NCI-H345 (cell line): ENCODE measurements at places on chromosomes 4 and X.

GRCh38 chrX:67044029-67044653, 405.3 kb upstream of the EDA2R start:
- DNase-seq = no peak

- no peak for DNase-seq
Measured at GRCh38 chrX:97524340-97524739, 640.6 kb downstream of the RPA4 start.

GRCh38 chr4:120158046-120158445, 91.4 kb upstream of the MAD2L1 start:
- DNase-seq = no peak

GRCh38 chr4:38873290-38873944, 5.8 kb downstream of the FAM114A1 start:
- DNase-seq = no peak

GRCh38 chr4:25818371-25818871, 44.4 kb downstream of the SEL1L3 start:
- no peak for DNase-seq

GRCh38 chr4:97468272-97468671, 675.0 kb downstream of the STPG2 start:
- DNase-seq = no peak

GRCh38 chr4:127759893-127760292, 22.2 kb upstream of the HSPA4L start:
- no peak for DNase-seq

GRCh38 chrX:97474933-97475332, 591.2 kb downstream of the RPA4 start:
- DNase-seq = no peak

DNA sequence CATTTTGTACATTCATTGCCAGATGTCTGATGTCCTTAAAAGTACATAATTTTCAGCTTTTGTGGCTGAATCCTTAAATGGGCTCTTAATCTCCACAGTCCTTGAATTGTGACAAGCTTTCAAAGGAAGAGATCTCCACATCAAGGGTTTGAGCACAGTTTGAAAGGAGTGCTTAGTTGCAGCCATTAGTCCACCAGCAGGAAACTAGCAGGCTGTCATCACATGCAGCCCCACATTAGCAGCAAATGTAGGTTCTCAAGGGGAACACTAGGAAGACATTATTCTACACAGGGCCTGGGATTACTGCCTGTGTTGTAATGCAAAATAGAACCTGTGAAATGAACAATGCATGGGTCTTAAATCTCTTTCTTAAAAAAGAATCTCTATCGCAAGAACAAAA, 173.2 kb downstream of the CBLL2 start:
- DNase-seq = no peak

DNA sequence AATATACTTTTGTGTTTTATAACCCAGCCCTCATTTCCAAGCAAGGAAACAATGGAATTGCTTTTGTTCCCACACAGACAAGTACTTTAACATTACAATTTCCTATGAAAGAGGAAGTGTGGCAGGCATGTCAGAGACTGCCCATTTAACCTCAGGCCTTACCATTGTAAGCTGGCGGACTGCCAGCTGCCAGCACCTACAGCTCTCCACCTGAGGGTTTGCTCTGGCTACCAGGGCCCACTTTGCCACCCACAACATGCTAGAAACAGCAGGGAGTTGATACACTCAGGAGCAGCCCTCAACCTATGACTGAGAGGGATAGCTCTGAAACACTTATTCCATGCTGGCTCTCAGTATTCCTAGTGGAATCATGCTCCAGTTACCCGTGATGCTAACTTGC, 152.3 kb upstream of the PRDX4 start:
- peak; percentile 90 for DNase-seq

GRCh38 chr4:71240094-71240493, 98.7 kb upstream of the SLC4A4 start:
- no peak for DNase-seq

GRCh38 chrX:9905288-9905687, 61.9 kb upstream of the CLDN34 start:
- DNase-seq = no peak

DNA sequence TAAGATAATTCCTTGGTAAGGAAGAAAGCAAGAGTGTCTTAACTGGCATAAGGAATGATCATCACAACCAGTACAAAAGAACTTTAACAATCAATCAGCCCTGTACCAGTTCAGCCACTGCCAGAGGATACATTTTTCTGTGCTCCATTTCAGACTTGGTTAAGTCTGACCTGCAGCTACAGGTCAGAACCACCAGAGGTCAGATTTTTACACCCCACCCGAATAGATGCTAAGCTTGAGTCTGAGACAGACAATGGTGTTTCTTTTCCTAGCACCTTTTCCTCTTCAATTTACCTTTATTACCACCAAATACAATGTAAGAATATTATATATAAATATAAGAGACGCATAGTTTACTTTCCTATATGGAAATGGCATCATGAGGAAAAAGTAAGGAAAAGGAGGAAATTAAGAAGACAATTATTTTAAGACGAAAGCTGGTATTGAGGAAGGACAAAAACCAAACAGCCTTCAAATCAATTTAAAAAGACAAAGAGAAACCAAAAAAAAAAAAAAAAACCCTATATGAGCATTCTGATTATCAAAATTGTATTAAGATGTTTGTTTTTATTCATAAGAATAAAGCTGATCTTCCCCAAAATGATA, 215.3 kb upstream of the TTC29 start:
- DNase-seq = peak; percentile 10

DNA sequence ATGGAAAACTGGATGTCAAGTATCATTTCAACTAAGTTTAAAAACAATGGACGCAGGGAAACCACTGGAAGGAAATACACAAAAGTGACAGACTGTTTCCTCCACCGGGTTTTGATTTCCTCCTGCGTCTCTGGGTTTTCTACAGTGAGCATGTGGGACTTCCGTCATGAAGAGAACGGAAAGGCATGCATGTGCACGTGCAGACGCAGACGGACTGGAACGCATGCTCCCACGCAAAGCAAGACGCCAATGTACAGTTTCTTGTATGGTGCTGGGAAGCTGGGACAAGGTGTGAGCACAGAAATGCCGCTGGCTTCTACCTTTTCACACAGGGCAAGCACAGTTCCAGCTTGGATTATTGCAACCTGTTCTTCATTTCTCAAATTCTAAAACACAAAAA, 30.3 kb upstream of the C4orf50 start:
- no peak for DNase-seq

DNA sequence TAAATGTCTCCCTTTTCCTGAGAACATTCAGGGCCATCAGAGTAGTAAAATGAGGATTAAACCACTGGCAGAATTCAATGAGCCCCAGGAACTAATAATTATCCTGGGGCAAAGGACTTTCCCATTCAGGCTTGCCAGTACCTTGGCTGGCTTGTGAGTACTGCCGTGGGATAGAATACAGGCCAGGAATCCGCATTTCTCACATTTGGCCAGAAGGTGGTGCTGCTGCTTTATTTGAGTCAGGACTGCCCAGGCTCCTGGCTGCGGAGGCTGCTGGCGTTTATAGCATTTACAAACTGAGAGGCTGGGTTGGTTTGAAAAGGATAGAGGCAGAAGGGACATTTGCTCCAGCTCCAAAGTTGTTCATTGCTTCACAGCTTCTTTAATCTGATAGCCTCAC, 91.4 kb downstream of the RTL9 start:
- peak; percentile 77 for DNase-seq

GRCh38 chrX:23396263-23396662, 61.6 kb downstream of the PTCHD1 start:
- no peak for DNase-seq
